ENCODE measurements at places on chromosomes 7 and 10.

DNA sequence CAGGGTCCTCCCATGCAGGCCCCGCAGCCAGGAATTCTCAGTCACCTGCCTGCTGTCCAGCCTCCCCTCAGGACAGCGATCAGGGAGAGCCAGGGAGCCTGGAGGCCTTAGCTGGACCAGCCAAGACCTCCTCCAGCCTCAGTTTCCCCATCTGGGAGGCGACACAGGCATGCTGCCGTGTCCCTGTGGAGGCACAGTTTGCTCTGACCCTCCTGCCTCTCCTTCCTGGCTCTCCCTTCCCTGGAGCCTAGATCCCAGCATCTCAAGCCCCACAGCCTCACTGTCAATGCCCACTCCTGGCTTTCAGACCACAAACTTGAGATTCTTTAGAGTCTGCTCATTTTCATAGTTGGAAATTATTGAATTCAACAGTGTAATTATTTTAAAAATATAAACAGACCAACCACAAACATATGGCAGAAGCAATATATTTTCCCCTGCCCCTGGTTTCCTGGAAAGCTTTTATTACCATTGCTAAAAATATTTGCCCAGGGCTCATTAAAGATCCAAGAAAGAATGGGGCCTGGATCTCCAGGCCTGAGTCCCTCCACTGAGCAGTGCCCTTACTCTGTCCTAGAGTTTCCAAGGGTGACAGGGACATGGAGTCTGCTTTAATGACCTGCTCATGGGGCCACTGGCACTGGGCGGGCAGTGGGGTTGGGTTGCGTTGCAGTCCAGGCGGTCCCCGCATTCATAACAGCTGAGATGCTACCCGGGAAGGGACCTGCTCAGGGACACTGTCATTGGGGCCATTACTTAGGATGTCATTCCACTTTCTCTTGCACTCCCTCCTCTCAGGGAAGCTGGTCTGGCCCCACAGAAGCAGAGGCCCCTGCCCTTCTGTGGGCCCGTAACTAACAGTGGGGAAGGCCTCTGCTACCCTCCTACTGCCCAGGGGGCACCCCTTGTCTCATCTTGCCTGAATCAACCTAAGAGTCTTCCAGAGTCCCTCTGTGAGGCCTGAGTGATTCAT, 81.6 kb upstream of the CHST15 start:
- no peak for DNase-seq

GRCh38 chr7:76515999-76516443, 5.7 kb downstream of the UPK3B start:
- DNase-seq: no peak

DNA sequence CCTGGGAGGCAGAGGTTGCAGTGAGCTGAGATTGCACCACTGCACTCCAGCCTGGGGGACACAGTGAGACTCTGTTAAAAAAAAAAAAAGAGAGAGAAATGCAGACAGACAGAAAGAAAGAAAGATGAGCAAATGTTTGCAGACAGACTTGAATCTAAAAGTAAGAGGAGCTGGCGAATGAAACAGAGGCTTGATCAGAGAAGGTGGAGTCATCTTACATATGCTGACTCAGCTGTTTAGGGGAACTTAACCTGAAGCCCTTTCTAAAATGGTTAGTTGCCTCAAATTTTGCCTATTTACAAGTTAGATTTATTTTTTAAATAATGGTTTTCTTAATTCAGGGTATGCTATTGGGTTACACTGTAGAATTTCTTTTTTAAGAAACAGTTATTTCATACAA, 5.4 kb downstream of the FAM171A1 start:
- no peak for DNase-seq

DNA sequence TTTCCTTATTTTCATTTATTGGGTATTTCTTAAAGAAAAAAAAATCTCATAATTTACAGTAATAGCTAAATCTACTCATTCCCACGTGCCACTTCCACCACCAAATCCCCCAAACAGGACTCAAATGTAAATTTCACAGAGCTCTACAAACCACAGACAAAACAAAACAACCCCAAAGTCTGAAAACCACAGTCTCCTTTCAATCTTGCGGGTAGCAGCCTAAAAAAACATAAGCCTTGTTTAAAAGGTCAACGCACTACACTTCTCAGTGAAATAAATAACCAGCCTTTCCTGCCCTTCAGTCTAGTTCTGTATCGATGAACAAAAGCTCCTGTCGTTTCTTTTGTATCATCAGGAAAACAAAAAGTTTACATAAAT, 121.8 kb upstream of the AFAP1L2 start:
- DNase-seq: no peak

DNA sequence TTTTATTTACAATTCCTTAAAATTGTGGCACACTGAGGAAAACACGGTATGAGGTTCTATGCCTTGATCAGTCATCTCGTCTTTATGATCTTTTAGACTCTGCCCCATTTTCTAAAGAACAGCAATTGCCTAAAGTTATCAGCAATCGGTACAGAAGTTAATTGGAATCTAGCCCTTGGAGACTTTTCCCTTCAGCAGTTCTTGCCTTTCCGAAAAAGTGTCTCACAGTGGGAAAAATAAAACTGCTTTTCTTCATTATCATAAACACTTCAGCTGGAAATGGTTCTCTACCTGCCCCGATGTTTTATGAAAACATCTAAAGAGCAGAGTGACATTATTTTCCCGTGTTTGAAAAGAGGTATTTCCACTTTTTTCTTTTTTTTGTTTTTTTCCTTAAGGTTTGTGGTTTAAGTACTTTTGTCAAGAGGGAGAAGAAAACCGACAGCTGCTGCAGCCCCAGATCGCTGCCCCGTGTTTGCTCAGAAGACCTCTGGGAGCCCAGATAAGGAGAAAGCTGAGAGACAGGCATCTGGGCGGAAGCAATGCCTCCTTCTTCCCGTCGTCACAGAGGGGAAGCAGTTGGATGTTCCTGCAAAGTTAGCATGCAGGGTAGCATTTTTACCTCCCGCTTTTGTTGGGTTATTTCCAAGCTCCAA, 149.7 kb downstream of the FRMD4A start:
- DNase-seq: no peak

GRCh38 chr7:43463401-43463980, 119.4 kb upstream of the STK17A start:
- no peak for DNase-seq

Measured in activated naive CD4-positive, alpha-beta T cell treated with anti-CD3 and anti-CD28 coated beads, Interleukin-2, amount 50 U/mL, for 72 hours (primary cell).